ENCODE measurements at places on chromosomes 3 and 15. TPM values are rescaled to one million over a fixed set of nuclear protein-coding genes. Genes with fewer than 3 reads are reported as not detected.

- H3K27me3 ChIP-seq, result no peaks in the 10 kb centered on the region
- H3K27ac ChIP-seq, result no peak overlapping the region
- DNase-seq, result no peak
Measured at GRCh38 chr3:11389386-11390268, 117.4 kb downstream of the ATG7 start.

DNA sequence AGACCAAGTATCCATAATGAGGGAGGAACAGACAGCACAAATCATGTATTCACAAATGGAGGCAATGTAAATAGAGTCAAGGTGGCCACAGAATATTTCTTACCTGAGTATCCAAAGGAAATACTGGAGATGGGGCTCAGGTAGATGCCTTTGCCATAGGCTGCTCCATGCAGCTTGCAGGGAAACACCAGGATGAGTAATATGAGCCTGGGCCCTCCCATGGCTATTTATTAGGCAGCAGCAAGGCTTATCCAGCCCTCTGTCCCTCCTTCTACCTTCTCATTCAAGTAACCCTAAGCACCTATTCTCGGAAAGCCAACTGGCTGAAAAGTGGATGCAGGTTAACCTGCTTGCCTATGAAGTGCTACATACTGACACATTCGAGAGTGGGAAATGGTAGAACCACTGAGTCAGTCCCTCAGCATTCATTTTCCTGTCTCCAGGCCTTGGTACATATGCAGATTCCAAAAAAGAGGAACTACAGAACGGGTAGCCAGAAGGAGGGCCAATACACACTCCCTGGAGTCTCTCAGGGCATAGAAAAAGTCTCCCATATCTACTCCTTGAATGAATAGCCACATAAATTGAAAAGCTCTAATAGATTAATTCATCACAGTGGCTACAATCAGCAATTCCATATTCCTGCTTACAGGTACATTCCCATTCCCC is 18.3 kb upstream of the PKM start:
- no peak overlapping the region for H3K27ac ChIP-seq
- H3K4me1 ChIP-seq, result no peaks in the 10 kb centered on the region

GRCh38 chr3:156449710-156450574 is 105.0 kb downstream of the SSR3 start:
- no peaks in the 10 kb centered on the region for H3K36me3 ChIP-seq
- no peak for DNase-seq
- H3K27ac ChIP-seq, result no peak overlapping the region

DNA sequence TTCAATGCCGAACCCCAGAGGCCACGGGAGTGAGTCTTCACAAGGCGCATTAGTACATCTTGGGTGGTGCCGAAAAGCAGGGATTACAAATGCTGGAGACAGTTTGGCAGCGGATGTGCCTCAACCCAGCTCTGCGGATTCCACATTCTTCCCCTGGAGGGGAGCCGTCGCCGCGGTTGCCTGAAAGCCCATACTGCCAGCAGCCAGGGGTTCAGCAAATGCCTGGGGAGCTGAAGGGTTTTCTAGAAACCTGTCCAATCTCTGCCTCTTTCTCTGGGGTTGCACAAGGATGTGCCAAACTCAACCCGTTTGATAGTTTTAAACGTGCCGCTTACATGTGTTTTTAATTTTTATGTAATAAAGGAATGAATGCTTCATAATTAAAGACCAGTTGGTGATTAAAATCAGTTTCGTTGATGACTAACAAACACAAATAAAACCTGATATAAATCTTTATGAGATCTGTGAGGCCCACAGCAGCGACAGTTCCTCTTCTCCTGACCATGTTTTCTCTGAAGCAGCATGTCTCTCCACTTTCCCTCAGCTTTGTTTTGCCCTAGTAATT is 74.6 kb upstream of the LEKR1 start:
- no peaks in the 10 kb centered on the region for H3K36me3 ChIP-seq
- H3K4me3 ChIP-seq, result peak overlapping the region; percentile 17
- no peaks in the 10 kb centered on the region for H3K27me3 ChIP-seq
- peak; percentile 16 for DNase-seq
- no peak overlapping the region for H3K27ac ChIP-seq

GRCh38 chr3:107024551-107025026 is 352.6 kb upstream of the CCDC54 start:
- no peak overlapping the region for H3K4me3 ChIP-seq
- no peaks in the 10 kb centered on the region for H3K27me3 ChIP-seq
- no peaks in the 10 kb centered on the region for H3K36me3 ChIP-seq
- H3K4me1 ChIP-seq, result no peaks in the 10 kb centered on the region
- no peak for DNase-seq

GRCh38 chr3:53174346-53175250 is 13.6 kb downstream of the PRKCD start:
- H3K4me3 ChIP-seq, result no peak overlapping the region
- no peaks in the 10 kb centered on the region for H3K36me3 ChIP-seq
- no peaks in the 10 kb centered on the region for H3K4me1 ChIP-seq
- no peak overlapping the region for H3K27ac ChIP-seq
- no peaks in the 10 kb centered on the region for H3K27me3 ChIP-seq

GRCh38 chr3:151816091-151816604 is 2.2 kb downstream of the AADAC start:
- DNase-seq, result no peak
- H3K4me1 ChIP-seq, result no peaks in the 10 kb centered on the region
- no peaks in the 10 kb centered on the region for H3K36me3 ChIP-seq
- H3K4me3 ChIP-seq, result no peak overlapping the region
- no peaks in the 10 kb centered on the region for H3K27me3 ChIP-seq
- no peak overlapping the region for H3K27ac ChIP-seq

- no peaks in the 10 kb centered on the region for H3K4me1 ChIP-seq
- no peaks in the 10 kb centered on the region for H3K36me3 ChIP-seq
- no peak overlapping the region for H3K4me3 ChIP-seq
- no peaks in the 10 kb centered on the region for H3K27me3 ChIP-seq
Measured at GRCh38 chr3:168162172-168162571, 66.4 kb upstream of the GOLIM4 start.

DNA sequence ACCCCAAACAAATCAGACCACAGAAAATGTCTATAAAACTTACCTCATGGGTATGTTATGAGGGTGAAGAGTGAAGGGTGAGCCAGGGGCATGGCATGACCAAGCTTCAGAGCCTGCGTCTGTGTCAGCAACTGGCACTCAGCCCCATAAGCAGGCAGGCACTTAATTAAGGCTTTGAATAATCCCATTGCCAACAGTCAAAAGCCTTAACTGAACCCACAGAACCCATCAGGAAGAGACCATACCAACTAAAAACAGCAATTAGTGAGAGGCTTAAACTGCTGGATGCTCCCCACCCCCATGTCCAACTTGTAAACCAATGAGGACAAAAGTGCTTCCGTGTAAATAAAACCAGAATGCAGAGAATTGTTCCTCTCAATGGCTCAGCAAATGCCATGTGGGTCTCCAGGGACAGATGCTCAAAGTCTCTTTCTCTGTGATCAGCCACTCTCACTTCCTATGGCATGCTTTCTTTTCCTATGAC is 126.0 kb downstream of the MYLK start:
- no peak for DNase-seq
- no peaks in the 10 kb centered on the region for H3K27me3 ChIP-seq
- no peaks in the 10 kb centered on the region for H3K4me1 ChIP-seq
- no peaks in the 10 kb centered on the region for H3K36me3 ChIP-seq
- H3K27ac ChIP-seq, result no peak overlapping the region

DNA sequence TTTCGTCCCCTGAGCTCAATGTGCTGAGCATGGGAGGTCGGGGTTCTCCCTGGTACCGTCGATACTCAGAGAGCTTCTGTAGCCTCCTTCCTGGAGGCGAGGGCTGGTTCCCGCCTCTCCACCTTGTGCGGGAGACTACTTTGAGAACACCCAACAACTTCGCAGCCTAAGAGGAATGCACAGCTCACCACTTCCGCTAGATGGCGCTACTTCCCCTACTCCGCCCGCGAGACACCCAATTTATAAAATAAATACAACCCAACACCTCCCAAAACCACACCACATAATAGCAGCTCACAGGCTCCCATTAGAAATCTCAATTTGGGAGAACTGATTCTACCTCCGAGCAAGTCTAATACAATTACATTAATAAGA is 1.2 kb downstream of the RGMA start:
- peak overlapping the region; percentile 81 for H3K4me3 ChIP-seq
- peak; percentile 70 for DNase-seq
- H3K4me1 ChIP-seq, result peaks cover 55% of the 10 kb centered on the region
- no peaks in the 10 kb centered on the region for H3K36me3 ChIP-seq
- peak overlapping the region; percentile 91 for H3K27ac ChIP-seq

GRCh38 chr3:148970271-148970670 is 21.1 kb upstream of the GYG1 start:
- H3K4me3 ChIP-seq, result no peak overlapping the region
- DNase-seq, result no peak
- H3K36me3 ChIP-seq, result no peaks in the 10 kb centered on the region
- H3K27me3 ChIP-seq, result no peaks in the 10 kb centered on the region
- H3K4me1 ChIP-seq, result peaks cover 6% of the 10 kb centered on the region

- H3K36me3 ChIP-seq, result no peaks in the 10 kb centered on the region
- DNase-seq, result no peak
- H3K4me1 ChIP-seq, result peaks cover 47% of the 10 kb centered on the region
Measured at GRCh38 chr3:172217877-172218276, 178.5 kb downstream of the FNDC3B start.

- H3K36me3 ChIP-seq, result no peaks in the 10 kb centered on the region
- H3K27ac ChIP-seq, result no peak overlapping the region
- H3K4me1 ChIP-seq, result no peaks in the 10 kb centered on the region
Measured at GRCh38 chr3:14237457-14237856, 58.8 kb downstream of the LSM3 start.

DNA sequence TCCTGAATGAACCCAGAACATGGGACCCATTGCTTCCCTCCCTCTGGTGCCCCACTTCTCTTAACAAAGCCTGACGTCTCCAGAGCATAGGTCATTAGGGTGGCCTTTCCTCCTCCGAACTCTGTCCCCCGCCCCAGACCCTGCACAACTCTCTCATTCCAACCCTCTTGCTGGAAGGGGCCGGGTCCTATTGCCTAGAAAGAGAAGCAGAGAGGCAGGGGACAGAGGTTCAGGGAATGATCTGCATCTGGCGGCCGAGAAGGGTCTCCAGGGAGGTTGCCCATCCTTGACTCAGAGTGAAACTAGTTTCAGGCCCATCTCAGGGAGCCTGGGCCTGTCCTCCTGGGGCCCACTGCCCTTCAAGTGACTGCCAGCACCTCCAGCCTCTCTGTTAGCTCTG is 79.0 kb downstream of the LINGO1 start:
- H3K36me3 ChIP-seq, result no peaks in the 10 kb centered on the region
- H3K4me1 ChIP-seq, result no peaks in the 10 kb centered on the region
- no peak for DNase-seq
- no peak overlapping the region for H3K27ac ChIP-seq
- H3K4me3 ChIP-seq, result no peak overlapping the region
- H3K27me3 ChIP-seq, result no peaks in the 10 kb centered on the region

The VEPH1 gene
- total RNA-seq, result not detected

The GALNT15 gene
- total RNA-seq, result 57.6 TPM

The RIOX2 gene
- 57.3 TPM for total RNA-seq

The GOLGA6L9 gene
- 1.5 TPM for total RNA-seq

Data from gastrocnemius medialis (tissue), 4 donors.